ENCODE measurements at places on chromosomes 2 and 18.

DNA sequence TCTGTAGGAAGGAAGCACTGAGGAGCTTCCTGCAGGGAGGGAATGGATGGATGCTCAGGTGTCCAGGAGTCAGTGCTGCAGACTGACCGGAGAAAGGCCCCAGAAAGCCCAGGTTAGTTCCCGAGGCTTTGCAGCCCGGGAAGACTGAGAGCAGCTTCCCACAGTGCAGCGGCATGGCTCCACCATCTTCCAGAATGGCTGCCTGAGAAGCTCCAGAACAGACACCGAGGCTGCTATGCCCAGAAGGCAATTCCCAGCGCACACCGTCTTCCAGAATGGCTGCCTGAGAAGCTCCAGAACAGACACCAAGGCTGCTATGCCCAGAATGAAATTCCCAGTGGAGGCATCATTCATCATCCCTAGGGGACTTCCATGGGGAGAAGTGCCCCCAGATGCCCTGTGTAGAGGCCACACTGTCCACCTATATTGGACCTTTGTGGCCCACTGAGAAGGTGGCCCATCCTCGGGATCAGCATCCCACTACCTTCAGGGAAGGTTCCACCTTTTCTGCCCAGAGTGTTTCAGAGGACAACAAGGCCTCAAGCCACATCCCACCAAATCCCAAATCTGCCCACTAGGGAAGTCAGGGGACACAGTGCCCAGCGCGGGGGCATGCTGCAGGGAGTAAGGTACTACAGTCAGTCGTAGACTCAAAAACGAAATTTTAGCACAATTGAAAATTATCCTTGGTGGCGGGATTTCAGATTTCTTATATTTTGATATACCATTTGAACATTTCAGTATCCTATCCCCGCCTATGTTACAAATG is 80.5 kb downstream of the KCNF1 start:
- no peak for DNase-seq

DNA sequence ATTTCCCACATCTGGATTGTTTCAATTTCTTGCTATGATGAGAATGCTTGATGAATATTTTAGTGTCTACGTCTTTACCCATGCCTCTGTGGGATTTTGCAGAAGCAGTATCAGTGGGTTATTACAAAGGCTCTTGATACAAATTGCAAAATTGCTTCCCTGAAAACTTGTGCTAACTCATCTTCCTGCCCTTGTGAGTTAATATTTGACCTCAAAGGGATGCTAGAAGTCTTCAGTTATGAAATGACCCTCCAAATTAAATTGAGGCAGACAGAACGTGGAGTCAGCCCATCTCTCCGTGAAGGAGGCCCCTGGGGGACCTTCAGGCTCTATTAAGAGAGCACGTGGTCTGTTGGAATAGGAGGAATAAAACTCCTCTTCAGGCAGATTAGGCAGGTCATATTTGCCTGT is 239.2 kb upstream of the HS6ST1 start:
- no peak for DNase-seq

DNA sequence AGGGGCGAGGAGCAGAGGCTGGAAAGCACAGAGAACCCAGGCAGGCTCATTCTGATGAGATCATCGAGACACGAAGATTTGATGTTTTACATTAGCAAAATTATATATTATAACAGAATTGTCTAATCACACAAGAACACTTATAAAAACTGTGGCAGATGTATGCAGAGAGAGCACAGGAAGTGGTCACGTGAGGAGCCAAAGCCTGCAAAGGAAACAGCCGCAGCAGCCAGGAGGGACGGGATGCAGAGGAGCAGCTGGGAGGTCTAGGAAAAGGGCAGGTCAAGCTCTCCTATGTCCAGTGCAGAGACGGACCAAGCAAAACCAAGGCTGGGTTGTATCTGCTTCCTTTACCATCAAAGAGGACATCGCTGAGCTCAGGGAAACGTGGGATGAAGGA is 355.1 kb upstream of the MYT1L start:
- no peak for DNase-seq

DNA sequence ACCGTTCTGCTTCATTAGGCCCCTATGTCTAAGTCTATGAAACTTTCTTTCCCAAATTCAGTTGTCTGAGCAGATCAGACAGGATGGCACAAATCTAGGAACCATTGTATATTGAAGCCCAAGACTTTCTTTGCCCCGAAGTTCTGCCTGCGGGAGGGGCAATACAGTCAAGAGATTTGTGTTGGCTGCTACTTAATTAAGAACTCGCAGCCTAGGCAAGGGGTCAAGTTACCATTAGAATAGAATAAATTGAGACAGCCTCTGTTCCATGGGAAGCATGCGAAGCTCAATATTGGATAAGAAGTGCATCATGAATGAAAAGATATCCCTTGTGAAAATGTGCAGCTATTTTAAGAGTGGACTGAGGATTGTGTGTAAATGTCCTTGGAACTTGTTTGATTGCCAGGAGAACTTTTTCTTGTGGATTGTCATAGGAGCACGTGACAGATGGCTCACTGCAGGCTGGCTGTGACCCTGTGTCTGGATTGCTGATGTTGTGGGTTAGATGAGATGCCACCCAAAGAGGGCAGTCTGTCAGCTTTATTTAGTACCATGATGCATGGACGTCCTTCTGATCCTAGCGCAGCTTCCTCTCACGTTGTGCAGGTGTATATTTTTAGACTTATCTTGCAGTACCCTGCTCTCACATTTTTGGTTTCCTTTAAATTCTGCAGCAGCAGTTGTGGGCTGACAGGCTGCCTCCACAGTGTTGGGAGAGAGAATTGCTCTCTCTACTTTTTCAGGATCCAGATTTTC is 30.9 kb downstream of the HAUS1 start:
- DNase-seq = no peak

GRCh38 chr2:232473467-232473890 is 14.2 kb downstream of the ECEL1 start:
- DNase-seq = peak; percentile 40

GRCh38 chr2:20513946-20514345 is 67.1 kb downstream of the RHOB start:
- DNase-seq = no peak

- no peak for DNase-seq
These were observed 14.1 kb downstream of the LTBP1 start for GRCh38 chr2:32960647-32961403.

DNA sequence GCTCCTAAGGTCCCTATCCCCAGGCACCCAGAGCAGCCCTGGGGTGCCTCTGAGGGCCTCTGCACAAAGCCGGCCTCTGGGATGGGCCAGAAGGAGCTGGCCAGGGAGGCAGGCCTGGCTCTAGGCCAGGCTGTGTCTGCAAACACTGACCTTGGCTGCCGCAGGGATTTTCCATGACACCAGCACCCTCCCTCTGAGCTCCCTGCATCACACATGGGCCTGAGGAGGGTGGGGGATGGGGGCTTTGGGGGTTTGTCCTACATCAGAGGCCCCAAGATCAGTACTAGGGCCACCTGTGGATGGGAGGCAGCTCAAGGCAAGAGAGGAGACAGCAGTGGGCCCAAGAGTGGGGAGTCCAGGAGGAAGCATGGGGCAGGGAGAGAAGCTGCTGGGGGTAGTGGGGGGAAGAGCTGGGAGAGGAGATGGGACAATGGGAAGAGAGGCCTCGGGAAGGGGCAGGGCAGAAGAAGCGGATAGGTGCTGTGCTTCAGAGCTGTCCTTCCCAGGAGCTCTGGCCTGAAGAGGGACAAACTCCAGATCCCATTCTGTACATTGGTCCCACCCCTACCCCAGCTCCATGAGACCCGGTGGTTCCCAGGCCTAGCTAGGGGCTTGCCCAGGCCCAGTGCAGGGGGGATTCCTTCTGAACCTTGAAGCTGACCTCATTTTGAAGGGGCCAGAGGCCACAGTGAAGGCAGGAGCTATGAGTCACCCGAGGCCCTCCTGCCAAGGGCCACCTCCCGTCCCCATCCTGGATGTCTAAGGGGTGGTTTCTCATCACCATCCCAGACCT is 28.0 kb downstream of the KCNK3 start:
- no peak for DNase-seq

DNA sequence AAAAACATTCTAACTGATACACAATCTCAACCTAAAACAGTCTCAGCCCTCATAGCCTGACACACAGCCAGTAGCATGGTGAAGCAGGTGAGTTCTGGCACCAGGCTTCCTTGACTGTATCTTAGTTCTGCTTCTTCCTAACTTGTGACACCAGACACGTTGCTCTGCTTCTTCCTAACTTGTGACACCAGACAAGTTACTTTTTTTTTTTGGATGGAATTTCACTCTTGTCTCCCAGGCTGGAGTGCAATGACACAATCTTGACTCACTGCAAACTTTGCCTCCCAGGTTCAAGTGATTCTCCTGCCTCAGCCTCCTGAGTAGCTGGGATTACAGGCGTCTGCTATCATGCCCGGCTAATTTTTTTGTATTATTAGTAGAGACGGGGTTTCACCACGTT is 6.7 kb upstream of the ATG16L1 start:
- no peak for DNase-seq

DNA sequence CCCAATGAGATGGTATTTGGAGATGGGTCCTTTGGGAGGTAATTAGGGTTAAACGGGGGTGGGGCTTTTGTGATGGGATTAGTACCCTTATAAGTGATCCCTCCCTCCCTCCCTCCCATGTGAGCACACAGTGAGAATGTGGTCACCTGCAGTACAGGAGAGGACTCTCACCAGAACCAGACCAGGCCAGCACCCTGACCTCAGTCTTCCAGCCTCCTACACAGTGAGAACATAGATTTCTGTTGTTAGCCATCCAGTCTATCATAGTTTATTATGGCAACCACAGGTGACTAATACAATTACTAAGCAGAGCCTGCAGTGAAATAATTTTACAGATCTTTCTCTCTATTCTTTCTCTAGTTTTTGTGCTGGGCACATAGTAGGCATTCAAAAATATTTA is 137.7 kb upstream of the PKDCC start:
- DNase-seq = no peak

DNA sequence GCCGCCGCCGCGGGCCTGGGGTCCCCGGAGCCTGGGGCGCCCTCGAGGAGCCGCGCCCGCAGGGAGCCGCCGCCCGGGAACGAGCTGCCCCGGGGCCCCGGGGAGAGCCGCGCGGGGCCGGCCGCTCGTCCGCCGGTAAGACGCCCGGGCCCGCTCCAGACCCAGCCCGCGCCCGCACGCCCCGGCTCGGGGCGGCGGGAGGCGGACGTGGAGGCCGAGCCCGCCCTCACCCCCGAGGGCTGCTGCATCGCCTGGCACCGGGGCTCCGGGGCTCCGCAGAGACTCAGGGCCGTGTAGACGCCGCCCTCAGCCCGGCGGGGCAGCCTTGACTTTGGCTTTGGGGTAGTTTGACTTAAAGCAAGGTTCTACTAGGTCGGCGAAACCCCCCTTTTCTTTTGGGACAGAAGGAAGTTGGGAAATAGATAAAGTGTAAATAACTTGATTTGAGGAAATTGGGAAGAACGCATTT is 335 bp downstream of the ERFE start:
- DNase-seq = no peak

GRCh38 chr2:56357655-56358295 is 174.0 kb downstream of the CCDC85A start:
- no peak for DNase-seq

DNA sequence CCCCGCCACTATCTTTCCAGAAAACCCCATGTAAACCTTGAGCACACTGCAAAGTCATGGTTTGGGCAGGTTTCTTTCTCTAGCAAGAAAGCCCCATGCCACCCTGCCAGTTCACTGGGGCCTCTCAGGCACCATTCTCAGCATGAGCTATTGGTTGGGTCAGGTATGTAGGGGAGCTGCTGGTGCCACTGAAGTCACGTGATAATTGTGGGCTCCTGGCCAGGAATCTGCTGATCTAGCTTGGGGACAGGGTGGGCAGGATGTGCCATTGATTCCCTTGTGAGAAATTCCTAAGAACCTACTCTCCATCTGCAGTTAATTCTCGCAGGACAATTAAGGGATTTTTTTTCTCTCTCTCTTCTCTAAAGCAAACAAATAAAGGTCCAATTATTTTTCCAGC is 26.5 kb upstream of the HNMT start:
- DNase-seq = no peak

DNA sequence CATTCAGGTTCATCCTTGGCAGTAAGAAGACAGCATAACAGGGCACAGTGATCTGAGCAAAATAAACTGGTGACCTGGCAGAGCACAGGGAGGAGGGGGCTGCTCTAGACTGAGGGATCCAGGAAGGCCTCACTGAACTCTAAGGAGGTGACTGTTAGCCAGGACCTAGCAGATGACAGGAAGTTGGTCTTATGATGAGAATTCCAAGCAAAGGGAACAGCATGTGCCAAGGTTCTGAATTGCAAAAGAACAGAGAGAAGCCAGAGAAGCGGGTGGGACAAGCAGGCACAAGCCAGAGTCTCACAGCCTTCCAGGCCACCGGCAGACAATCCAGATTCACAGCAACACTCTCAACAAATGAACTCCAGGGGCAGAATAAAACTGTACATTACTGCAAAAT is 152.7 kb upstream of the PTPRM start:
- DNase-seq = no peak

- DNase-seq = no peak
These were observed 92.6 kb upstream of the CREB1 start for GRCh38 chr2:207437136-207437523.

DNA sequence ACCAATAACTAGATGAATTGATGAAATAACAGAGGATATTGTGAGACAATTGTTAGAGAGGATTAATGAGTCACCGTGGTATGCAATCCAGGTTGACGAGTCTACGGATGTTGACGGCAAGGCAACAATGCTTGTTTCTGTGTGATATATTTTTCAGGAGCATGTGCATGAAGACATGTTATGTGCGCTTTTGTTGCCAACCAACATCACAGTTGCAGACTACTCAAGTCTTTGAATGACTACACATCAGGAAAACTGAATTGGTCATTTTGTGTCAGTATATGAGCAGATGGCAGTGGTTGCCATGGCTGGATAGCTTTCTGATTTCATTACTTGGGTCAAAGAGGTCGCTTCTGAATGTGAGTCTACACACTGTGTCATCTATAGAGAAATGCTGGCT is 96.8 kb upstream of the CRACDL start:
- no peak for DNase-seq

GRCh38 chr2:37585982-37586621 is 85.3 kb downstream of the CDC42EP3 start:
- no peak for DNase-seq

DNA sequence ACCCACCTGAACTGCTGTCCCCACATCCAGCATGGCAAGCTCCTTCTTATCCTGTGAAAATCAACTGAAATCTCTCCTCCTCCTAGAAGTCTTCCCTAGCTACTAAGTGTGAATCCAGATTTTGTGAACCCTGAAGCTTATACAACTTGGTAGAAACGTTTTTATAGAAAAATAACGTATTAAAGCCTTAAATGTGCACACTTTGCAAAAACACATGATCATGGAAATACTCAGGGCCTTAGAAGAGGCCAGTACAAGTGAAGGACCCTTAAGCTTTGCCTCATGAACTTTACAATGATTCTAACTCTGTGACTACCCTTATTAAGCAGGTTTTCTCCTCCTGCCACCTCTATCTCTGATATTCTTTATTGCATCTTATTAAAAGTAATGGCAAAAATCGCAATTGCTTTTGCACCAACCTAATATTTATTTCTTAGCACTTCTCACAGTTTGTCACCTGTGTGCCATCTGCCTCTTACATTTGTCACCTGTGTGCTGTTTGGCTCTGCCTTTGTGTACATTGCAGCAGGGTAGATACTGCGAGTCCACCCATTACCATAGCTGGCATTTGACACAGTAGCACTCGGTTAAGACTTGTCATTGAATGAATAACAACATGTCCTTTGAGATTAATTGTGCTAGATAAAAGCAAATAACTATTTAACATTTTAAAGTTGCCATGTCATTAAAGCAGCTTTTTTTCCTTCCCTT is 42.2 kb downstream of the FRZB start:
- no peak for DNase-seq

GRCh38 chr18:6625481-6625880 is 104.0 kb upstream of the ARHGAP28 start:
- DNase-seq = no peak

Data from NCI-H1694 (cell line).